ENCODE measurements at places on chromosomes 13 and 19.
A peak's percentile ranks its signal among the peaks of the same experiment; 100 is the strongest.

DNA sequence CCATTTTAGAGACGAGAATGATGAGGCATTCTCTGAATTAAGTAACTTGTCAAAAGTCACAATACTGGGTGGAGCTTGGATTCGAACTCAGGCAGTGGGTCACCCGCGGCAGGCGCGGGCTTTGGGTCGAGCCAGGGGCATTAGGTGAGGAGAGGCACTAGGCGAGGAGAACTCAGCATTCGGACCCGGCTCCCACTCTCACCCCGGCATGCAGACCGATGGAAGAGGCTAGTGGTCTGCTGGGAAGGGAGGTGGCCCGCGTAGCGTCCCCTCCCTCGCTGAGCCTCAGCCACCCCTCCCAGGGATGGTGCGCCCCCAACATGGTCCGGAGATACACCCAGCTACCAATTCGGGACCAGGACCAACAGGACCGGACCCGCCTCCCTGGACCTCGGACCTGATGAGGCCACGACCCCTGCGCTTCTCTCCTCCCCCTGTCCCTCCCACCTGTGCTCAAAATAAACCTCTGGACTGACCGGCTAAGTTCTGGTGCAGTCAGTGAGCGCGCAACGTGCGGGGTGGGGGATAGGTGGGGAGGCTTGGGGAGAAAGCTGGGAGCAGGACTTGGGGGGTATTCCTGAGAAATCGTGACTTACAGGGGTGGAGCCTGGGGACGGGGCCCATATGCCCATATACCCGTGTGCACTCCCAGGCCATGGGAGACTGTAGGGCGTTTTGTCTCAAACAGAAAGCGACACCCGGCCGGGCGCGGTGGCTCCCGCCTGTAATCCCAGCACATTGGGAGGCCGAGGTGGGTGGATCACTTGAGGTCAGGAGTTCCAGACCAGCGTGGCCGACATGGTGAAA lies 1.3 kb upstream of the SNAPC2 start:
- DNase-seq, result no peak

DNA sequence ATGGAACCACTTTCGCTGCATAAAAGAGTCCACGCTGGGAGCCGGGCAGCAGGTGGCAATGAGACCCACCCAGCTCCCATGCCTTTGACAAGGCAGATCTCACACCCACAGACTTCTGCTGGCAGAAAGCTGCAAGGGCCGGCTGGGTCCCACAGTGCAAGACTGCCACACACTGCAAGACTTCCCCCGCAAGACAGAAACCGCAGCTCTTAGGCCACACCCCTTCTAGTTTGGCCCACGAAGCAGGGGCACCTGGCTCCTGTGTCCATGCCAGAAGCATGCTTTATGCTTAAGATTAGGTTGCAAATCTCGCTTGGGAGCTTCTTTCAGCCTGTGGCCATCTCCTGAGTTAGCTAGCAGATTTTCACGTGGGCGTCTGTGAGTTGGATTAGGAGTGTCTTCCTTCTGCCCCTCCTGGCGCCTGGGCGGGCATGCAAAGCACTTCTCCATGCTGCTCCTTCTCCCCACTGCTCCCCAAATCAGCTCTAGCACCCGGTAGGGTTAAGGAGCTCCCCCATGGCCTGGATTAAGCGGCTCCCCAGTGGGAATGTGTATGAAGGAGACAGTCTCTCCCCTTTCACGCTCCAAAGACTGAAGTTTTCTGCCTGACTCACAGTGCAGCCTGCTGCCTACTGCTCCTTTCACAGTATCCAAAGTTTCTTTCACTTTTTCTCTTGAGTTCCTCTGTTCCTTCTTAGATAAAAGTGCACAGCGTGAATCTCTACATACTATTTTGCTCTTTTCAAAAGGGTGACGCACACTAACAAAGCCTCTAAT lies 17.7 kb downstream of the GPC6 start:
- no peak for DNase-seq

DNA sequence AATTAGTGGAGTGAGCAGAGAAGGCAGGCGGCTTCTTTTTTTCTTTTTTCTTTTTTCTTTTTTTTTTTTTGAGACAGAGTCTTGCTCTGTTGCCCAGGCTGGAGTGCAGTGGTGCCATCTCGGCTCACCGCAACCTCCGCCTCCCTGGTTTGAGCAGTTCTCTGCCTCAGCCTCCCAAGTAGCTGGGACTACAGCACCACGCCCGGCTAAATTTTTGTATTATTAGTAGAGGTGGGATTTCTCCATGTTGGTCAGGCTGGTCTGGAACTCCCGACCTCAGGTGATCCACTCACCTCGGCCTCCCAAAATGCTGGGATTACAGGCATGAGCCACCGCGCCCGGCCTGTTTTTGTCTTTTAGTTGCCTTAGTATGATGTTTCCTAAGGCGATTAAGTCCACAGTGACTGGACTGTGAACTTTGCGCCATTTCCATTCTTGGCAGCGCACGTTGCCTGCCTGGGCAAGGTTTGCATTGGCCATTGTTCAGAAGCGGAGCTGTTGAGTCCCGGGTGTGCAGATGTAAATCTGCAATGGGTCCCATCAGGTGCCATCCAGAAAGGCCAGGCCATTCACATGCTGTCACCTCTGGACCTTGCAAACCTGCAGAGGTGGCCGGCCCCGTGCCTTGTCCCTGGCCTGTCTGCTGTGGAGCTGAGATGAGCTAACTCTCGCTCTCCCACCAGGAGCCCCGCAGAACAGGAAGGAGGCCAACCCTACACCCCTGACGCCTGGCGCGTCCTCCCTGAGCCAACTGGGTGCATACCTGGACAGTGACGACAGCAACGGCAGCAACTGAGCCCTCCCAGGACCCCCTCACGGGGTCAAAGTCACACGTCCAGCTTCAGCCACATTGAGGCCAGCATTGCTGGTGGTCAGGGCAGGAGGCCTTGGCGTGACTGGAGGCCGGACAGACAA lies 10.9 kb upstream of the SHD start:
- DNase-seq, result no peak

GRCh38 chr19:9981406-9982260 lies 28.7 kb downstream of the COL5A3 start:
- no peak for DNase-seq

DNA sequence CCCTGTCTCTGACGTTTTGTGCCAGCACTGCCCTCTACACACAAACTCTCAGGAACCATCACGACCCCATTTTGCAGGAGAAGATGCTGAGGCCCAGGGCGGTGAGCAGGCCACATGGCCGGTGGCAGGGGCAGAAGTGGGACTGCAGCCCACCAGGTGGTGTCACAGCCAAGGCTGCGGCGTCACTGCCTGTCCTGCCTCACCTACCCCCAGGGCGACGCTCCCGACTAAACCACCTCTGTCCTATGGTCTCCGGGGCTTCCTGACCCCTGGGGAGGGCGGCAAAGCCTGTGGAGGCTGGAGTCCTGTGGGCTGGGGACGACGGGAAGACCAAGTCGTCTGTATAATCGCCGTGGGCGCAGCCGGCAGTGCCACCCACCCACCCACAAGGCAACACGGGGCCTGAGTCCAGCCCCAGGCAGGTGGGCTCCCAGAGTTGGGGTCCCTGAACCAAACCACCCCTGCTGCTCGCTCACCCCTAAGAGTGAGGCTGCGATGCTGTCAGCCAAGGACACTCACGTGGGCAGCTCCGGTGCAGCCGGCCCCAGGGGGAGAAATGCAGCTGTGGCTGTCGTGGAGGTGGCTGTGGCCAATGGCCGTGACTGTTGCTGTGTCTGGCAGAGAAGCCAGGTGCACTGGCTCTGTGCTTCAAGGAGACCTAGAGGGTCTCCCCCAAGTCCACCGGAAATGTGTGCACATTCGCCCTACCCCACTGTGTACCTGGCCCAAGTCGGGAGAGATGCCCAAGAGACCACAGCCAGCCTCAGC lies 29.7 kb downstream of the RASA3 start:
- DNase-seq, result no peak

DNA sequence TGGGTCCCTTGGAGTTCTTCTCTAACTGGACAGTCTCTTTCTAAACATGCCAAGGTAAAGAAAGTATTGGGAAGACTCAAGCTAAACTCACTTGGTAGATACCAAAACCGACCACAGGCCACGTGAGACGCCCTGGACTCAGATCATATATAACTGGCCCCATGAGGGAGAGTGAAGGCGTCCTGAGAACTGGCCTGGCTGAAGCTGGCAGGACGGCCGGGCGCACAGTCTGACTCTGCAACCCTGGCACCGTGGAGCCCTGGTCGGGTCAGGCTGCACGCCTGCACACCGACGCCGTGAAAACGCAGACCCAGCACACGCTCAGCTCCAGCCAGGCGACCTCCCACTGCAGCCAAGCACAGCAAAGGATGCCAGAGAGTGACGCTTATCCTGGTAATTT lies 122.5 kb upstream of the SPACA7 start:
- DNase-seq, result no peak

DNA sequence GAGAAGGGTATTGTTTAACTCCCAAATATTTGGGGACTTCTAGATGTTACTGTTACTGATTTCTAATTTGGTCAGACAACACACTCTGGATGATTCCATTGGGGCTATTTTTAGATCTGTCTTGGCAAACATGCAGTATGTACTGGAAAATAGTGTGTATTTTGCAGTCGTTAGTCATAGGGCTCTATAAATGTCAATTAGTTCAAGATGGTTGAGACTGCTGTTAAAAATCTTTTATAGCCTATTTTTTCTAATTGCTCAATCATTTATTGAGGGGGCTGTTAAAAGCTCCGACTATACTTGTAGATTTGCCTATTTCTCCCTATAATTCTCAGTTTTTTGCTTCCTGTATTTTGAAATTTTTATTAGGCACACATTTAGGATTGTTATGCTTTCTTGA lies 31.4 kb downstream of the PPP5C start:
- no peak for DNase-seq

- no peak for DNase-seq
These were observed 1.1 kb downstream of the GRIN2D start for GRCh38 chr19:48394331-48395169.

DNA sequence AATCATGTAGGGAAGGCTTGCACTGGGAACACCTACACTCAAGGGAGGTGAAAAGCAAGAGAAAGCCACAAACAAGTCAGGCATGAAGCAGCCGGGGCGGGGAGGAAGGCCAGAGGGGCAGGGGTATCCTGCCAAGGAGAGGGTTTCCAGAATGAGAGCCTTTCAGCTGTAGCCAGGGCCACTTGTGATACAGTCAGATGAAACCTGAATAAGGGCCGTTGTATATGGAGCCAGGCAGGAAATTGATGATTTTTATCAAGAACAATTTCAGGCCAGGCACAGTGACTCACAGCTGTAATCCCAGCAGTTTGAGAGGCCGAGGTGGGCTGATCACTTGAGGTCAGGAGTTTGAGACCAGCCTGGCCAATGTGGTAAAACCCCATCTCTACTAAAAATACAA lies 4.4 kb downstream of the TRPM4 start:
- DNase-seq, result no peak

DNA sequence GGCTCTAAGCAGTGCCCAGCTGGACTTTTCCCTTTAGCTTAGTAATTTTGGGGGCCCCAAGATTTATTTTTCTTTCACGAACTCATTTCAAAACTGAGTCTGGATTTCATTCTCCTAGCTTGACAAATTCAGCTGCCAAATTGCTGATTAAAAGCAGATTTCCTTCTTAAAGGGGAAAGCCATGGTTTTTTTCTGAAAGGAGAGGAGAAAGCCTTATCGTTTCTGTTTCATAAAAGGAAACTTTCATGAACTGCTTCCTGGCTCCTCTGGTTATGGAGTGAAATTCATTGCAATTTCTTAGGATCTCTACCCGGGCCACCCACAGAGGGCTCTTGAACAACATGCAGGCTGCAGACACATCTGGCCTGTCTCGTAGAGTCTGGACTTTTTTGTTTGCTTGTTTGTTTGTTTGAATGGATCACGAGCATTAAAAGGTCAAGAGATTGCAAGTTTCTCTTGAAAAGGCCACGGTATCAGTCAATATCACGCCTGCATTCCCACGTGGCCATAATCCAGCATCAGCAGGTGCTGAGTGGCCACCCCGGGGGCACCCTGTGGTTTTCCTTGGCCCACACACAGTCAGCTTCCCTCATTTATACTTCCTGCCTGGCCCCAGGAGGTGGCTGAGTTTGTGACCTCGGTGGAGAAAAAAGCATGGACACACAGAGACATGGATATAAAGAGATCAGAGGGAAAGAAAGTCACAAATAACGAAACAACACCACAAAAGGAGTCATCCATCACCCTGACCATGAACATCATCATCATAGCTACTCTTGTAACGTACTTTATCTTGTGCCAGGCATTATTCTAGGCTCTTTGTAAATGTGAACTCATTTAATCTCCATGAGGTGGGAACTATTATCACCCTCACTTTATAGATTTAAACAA lies 10.5 kb upstream of the KLK4 start:
- DNase-seq, result no peak

DNA sequence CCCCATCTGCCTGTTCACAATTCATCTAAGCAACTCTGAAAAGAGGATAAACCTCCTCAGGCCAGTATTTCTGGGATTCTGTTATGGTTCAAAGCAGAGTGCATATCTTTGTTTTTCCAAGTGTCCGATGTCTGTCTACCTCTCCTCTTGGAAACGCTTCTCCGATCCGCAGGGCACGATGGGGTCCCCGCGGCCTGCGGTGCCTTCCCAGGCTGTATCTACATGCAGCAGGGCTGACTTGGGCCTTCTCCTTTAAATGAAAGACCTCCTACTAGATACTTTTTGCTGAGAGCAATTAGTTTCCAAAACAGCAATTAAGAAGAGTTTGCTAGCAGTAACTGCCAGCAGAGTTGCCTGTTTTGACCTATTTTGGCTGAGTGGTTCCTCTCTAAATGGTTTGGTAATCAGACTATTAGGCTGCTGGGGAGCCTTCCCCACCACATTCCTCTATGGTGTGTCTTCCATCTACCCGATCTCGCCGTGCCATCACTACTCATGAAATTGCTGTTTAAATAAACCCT lies 23.5 kb downstream of the COL4A2 start:
- no peak for DNase-seq

GRCh38 chr19:42122691-42123607 lies 9.3 kb downstream of the POU2F2 start:
- DNase-seq, result peak; percentile 54

DNA sequence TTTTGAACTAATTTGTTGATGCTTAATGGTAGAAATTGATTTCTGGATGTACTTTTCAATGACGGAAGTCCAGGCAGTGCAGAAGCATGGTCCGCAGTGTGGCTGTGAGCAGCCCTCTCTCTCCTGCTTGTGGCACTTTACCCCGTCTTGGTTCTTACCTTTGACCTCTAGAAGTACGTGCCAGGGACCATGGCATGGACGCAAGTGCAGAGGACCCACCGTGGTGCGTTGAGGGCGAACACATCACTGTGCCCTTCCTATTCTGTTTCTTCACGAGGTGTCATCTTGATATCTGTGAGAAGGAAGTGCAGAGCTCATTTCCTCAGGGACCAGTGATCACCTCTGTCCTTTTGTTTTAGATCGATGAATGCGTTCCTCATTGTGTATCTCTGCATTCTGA lies 135.2 kb downstream of the ATP11A start:
- DNase-seq, result no peak

GRCh38 chr19:3276341-3276799 lies 51.9 kb downstream of the CELF5 start:
- no peak for DNase-seq

- no peak for DNase-seq
These were observed 51.7 kb upstream of the SERP2 start for GRCh38 chr13:44321961-44322360.

- DNase-seq, result no peak
These were observed 502 bp downstream of the VRK3 start for GRCh38 chr19:50024719-50025021.

- DNase-seq, result no peak
These were observed 667 bp downstream of the ZNF878 start for GRCh38 chr19:12052091-12052496.

- no peak for DNase-seq
These were observed 8.7 kb downstream of the LRP3 start for GRCh38 chr19:33202546-33203507.

- DNase-seq, result no peak
These were observed 17.3 kb upstream of the CLDN10 start for GRCh38 chr13:95535243-95535642.

- no peak for DNase-seq
These were observed 67.2 kb downstream of the ZNF726 start for GRCh38 chr19:23981863-23982262.
